ENCODE measurements at places on chromosomes 11 and 22.

- DNase-seq = peak; percentile 82
These were observed 18.1 kb upstream of the JAM3 start for GRCh38 chr11:134050541-134051383.

GRCh38 chr11:72231396-72232259 lies 7.1 kb downstream of the INPPL1 start:
- DNase-seq = no peak

- no peak for DNase-seq
These were observed 1858.3 kb upstream of the RAG2 start for GRCh38 chr11:38456371-38456770.

- peak; percentile 17 for DNase-seq
These were observed 4.0 kb downstream of the APOL4 start for GRCh38 chr22:36197514-36198146.

- no peak for DNase-seq
These were observed 21.0 kb upstream of the BARX2 start for GRCh38 chr11:129354691-129355090.

DNA sequence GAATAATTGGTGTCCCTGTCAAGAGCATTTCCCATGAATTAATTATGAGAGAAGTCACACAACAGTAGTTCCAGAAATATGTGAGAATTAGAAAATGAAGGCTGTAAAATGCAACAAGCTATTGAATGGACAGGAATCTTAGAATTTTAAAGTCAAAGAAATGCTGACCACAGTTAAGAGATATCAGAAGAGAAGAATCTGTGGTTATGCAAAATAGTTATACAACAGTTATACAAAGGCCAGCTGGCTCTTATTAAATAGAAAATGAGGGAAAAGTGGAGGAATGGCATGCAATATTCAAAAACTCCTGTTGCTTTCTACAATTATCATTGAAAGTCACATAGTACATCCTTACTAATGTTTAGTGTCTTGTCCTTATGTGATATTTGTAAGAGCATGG lies 27.4 kb downstream of the CASP12 start:
- no peak for DNase-seq

DNA sequence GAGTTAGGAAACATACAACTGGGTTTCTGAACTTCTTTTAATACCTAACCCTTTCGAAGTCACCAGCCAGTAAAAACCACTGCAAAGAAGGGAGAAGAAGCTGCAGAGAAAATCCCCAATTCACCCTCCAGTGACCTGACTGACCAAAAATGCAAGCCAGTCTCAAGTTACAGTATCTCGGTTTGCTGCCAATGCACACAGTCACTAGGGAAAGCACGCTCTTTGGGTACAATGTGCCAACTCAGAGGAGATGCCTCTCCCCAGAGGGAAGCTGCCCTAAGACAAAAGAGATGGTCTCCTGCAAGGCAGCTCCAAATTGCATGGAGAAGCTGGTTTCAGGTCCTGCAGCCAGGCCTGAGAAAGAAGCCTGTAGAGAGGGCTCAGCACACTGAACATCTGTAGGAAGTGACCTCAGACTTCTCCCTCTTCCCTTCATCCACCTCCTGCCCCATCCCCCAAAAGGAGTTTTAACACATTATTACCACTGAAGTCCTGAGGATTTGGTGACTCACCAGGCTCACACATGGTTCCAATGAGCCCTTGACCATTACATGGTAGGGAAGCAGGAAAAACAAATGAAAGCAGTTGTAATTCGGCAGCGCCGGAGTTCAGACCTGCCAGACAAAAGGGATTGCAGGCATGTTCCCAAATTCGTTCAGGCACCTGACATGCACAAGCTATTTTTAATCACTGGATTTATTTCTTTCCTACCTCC lies 90.1 kb downstream of the ETS1 start:
- no peak for DNase-seq

- DNase-seq = no peak
These were observed 415.4 kb downstream of the MN1 start for GRCh38 chr22:27386186-27386585.

GRCh38 chr11:45031912-45032519 lies 81.3 kb upstream of the TP53I11 start:
- DNase-seq = no peak

- no peak for DNase-seq
These were observed 1495.9 kb downstream of the BRD1 start for GRCh38 chr22:48331691-48332220.

DNA sequence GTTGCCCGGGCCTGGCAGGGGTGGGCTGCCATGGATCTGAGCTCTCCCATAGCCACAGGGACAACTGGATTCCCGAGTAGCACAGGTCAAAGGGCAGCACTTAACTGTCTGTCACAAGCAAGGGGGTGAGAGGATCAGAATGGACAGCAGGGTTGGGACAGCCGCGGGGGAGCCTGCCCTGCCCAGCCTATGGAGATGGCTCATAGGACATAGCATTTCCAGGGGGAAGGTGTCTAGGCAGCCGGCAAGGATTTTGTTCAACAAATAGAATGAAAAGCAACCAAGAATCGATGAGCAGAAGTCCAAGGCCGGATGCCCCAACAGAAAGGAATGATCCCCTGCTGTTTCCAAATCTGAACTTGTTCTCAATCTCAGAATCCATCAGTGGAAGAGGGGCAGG lies 92.9 kb downstream of the RPS6KA4 start:
- no peak for DNase-seq

DNA sequence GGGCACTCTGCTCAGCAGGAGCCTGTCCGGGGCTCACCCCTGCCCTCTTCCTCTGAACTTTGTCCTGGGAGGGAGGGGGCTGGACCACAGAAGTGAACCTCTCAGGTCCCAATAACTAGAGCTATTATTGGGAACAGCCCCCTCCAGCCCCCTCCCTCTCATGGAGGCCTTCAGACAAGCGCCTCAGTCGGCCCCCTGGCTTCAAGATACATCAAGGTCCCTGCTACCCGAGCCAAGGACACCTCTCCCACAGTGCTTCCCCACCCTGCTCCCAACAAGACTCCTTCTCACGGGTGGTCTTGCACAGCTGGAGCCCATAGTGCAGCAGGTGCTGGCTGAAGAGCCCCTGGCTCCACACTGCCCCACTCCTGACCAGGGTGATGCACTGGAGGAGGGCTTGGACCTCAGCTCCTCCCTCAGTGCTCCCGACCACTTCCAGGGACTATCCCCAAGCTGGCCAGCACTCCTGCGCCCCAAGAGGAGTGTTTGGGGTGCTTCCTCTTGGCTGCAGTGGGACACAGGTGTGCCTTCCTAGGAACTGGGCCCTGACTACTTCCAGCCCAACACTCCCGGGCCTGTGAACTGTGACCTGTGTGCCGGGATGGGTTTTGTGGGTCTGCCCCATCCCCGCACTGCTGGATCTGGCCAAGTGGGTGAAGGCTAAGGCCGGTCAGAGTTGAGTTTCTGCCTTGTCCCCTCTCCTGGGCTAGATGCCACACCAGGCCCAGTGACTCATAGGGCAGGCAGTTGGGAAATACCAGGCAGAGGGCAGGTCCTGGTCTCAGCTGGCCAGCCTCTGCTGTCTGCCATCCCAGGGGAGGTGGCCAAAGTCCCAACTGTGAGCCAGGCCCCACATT lies 2.2 kb downstream of the PNPLA2 start:
- DNase-seq = no peak

GRCh38 chr11:34160791-34161190 lies 55.4 kb downstream of the NAT10 start:
- DNase-seq = no peak

DNA sequence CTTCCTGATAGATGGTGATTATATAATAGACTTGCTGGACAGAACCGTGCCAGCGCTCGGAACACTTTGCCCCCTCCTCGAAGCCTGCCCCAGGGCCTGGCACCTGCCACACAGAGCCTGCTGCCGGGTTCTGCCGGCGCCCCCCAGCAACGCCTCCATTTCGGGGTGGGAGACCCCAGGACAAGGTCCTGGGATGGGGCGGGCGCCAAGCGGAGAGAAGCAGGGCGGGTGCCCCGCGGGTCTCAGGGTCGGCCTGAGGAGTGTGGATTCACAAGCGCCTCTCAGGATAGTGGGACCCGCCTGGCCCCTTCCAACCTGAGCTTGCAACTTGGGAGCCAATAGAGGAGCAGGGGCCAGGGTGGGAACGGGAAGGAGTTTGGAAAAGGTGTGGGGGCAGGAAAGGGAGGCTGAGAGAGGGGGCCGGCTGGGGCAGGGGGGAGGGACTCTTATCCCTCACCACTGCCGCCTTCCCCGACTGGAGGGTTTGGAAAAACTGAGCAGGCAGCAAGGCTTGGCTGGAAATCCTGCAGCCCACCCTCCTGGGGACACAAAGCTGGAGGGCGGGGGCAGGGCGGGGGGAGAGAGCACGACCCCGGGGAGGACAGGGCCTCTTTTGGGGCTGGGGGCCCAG lies 3.3 kb upstream of the BCL9L start:
- peak; percentile 61 for DNase-seq

- DNase-seq = no peak
These were observed 94.1 kb upstream of the AMOTL1 start for GRCh38 chr11:94673951-94674491.

- DNase-seq = no peak
These were observed 300.0 kb upstream of the DDI1 start for GRCh38 chr11:103736315-103737036.

GRCh38 chr11:107157146-107157808 lies 139.0 kb upstream of the GUCY1A2 start:
- DNase-seq = no peak

GRCh38 chr11:108003623-108004022 lies 5.1 kb upstream of the CUL5 start:
- no peak for DNase-seq

DNA sequence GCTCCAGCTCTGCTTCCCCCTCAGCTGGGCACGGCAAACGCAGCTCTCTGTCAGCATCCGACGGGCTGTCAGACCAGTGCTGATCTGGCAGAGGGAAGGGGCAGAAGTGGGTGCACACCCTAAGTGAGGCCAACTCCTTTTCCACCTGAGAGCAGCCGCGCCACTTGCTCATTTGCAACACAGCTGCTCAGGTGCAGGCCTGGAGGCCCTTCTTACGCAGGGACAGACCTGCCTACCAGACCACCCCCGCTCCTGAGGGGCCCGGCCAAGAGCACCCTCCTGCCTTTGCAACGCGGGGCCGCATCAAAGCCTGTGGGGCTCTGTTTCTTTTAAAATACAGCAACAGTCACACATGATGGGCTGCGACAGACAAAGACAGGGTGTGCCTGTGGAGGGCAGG lies 47.8 kb upstream of the BID start:
- DNase-seq = no peak

- no peak for DNase-seq
These were observed 106.5 kb downstream of the TMEM135 start for GRCh38 chr11:87144252-87144651.

DNA sequence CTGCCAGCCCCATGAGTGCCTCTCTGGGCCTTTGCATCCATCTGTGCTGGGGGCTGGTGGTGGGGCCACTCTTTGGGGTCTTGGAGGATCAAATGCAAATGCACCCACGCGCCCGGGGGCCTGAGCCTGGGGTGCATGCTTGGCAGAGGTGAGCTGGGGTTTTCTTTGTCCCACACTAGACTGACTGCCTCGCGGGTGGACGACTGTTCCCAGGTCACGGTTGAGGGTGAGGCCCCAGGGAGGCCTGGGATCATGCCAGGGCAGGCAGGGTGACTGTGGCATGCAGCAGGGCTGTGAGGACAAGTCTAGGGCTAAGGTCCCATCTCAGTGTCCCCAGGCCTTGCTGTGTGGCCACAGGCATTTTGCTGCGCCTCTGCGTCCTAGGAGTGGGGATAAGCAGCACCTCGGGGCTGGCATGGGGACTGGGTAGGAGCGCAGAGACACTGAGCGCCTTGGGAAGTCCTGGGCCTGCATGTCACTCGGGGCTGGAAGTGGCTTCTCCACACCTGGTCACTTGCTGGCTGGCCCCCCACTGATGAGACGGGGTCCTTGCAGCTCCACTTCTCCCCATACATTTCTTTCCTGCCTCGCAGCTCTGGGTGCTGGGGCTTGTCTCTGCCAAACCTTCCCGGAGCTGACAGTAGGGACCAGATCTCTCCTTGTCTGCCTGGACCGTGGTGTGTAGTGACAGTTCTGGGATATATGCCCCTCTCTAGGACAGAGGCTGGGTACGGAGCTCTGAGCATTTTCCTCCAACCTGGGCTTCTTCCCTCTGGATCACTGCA lies 133.1 kb downstream of the CTTN start:
- no peak for DNase-seq

- no peak for DNase-seq
These were observed 383.1 kb upstream of the CADM1 start for GRCh38 chr11:115887316-115887715.

- DNase-seq = no peak
These were observed 117.1 kb downstream of the KCNQ1 start for GRCh38 chr11:2561696-2562581.

- no peak for DNase-seq
These were observed 24.6 kb upstream of the IGLL5 start for GRCh38 chr22:22863001-22863400.

- DNase-seq = no peak
These were observed 2.4 kb upstream of the MMP13 start for GRCh38 chr11:102957953-102958352.

- no peak for DNase-seq
These were observed 432.2 kb downstream of the RAB38 start for GRCh38 chr11:87743007-87743406.

DNA sequence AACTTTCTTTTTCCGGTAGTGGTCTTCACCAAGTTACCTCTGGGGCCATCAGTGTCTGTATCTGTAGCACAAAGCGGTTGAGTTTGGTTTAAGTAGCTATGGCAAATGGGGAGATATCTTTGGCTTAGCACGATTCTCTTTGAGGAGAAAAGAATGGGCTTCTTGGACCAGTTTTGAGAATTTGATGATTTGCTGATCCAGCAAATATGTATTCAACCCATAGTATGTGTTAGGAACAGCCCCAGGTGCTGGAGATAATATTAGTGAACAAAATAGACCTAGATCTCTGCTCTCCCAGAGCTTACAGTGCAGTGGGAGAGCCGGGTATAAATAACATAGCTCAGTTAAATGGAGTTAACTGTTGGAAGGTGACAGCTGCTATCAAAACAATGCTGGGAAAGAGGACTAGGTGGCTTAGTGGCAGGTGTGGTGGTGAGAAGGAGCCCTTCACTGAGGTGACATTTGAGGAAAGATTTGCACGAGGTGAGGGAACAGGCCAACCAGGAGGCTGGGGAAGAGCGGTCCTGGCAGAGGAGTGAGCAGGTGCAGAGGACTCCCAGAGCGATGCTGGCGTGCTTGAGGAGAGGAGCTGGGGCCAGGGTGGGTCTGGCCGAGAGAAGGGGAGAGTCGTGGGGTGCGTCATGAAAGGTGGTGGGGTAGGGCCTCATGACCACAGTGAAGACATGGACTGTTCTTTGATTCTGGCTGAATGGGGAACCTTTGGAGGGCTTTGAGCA lies 5.0 kb downstream of the TBC1D22A start:
- no peak for DNase-seq

- no peak for DNase-seq
These were observed 126.4 kb upstream of the HSD17B12 start for GRCh38 chr11:43554148-43554473.

DNA sequence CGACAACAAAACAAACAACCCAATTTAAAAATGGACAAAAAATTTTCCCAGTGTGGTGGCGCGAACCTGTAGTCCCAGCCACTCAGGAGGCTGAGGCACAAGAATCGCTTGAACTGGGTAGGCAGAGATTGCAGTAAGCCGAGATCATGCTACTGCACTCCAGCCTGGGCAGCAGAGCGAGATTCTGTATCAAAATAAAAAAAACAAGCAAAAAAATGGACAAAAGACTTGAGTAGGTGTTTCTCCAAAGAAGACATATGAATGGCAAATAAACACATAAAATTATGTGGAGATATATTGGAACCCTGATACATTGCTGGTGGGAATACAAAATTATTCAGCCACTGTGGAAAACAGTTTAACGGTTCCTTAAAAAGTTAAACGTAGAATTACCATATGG lies 27.4 kb upstream of the MAPK1 start:
- no peak for DNase-seq

GRCh38 chr11:80727315-80727714 lies 1286.5 kb upstream of the TENM4 start:
- no peak for DNase-seq

GRCh38 chr11:126720539-126721235 lies 279.9 kb downstream of the KIRREL3 start:
- DNase-seq = no peak

Data from activated CD4-positive, alpha-beta T cell treated with anti-CD3 and anti-CD28 coated beads for 48 hours (primary cell).